ENCODE measurements at places on chromosomes 3 and 15.
A peak's percentile ranks its signal among the peaks of the same experiment; 100 is the strongest.

GRCh38 chr3:53938645-53939044, 47.0 kb upstream of the SELENOK start:
- peak; percentile 56 for DNase-seq

GRCh38 chr15:66783314-66783713, 81.3 kb downstream of the SMAD6 start:
- DNase-seq = no peak

- DNase-seq = no peak
Measured at GRCh38 chr3:153974614-153975013, 146.6 kb upstream of the ARHGEF26 start.

DNA sequence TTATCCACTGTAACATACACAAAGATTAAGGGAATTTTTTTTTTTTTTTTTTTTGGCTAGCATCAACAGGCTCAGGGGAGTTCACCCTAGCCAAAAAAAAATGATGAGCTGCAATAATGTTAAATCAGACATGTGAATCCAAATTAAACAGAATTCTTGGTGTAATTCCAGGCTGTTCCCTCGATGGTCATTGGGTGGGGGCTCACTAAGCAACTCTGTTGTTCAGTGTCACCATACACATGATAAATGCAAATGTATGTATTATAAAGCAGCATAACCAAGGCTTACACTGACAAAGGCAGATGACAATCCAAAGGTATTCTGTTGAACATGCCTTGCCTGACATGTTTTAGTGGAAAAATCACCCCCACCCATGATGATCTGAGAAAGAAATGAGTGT, 29.0 kb downstream of the IL1RAP start:
- DNase-seq = no peak

GRCh38 chr3:62149962-62150361, 223.4 kb downstream of the FEZF2 start:
- peak; percentile 59 for DNase-seq

- DNase-seq = no peak
Measured at GRCh38 chr3:88403319-88403718, 253.6 kb downstream of the C3orf38 start.

DNA sequence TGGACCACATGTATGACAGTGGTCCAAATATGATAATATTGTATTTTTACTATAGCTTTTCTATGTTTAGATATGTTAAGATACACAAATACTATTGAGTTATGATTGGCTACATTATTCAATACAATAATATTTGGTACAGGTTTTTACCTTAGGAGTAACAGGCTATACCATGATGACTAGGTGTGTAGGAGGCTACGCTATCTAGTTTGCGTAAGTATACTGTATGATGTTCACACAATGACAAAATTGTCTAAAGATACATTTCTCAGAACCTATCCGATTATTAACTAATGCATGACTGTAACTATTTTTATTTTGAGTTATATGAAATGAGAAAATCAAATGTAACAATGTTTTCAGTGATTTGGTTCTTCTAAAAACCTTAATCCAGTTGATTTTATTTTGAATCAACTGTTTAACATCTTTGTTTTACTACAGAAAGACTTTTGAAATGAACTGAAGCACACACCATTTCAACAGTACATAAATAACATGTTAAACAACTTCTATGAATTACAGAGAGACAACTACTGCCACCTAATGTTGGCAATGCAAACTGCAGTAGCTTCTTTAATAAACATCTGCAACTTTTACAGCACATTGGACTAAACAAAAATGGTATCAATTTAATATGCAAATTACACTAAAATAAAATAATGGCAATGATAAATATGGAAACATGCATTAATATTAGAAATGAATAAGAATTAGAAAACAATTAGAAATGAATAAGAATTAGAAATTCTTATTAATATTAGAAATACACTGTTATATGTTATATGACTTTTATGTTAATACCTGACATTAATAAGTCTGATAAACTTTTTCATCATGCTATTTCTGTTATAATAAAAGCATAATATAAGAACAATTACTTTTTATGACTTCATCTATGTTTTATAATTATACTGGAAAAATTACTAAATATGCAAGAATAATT, 255.7 kb downstream of the MBNL1 start:
- peak; percentile 66 for DNase-seq

GRCh38 chr15:64975390-64975789, 14.3 kb downstream of the SPG21 start:
- DNase-seq = peak; percentile 58

DNA sequence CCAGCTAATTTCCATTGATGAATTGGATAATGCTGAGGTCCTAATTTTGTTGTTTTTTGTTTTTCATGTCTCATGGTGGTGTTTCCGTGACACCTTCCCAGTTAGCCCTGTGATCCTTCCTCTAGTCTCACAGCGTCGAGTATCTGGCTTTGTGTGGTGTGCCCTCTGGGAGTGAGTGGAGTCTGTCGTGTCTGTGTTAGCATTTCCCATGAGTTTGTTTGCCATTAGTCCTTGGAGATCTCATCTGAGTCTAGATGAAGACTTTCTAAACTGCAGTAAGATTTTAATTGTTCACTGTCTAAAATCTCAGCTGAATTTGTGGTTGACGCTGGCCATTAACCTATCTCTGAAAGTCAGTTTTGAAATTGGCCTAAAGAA, 224.2 kb downstream of the ITPR1 start:
- no peak for DNase-seq

- peak; percentile 82 for DNase-seq
Measured at GRCh38 chr3:102037209-102037608, 187.9 kb downstream of the NFKBIZ start.

- peak; percentile 42 for DNase-seq
Measured at GRCh38 chr3:143901105-143901504, 52.8 kb upstream of the SLC9A9 start.

GRCh38 chr15:53197426-53197839, 407.3 kb upstream of the ONECUT1 start:
- peak; percentile 9 for DNase-seq

GRCh38 chr15:67782691-67782991, 42.7 kb upstream of the SKOR1 start:
- no peak for DNase-seq

GRCh38 chr3:48835650-48836366, 11.9 kb downstream of the PRKAR2A start:
- DNase-seq = peak; percentile 27

DNA sequence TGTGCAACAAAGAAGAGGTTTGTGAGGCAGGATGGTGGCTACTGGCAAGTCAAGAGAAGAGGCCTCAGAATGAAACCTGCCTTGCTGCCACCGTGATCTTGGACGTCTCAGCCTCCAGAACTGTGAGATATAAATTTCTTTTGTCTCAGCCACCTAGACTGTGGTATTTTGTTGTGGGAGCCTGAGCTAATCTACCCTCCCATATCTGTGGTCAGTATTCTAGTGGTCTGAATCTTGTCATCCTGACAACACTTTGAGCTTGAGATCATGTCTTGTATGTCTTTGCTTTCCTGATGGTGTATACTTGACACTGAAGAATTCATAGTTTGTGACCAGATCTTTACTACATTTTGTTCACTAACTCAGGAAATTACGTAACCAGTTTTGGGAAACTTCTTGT, 240.6 kb upstream of the GOLIM4 start:
- DNase-seq = no peak

DNA sequence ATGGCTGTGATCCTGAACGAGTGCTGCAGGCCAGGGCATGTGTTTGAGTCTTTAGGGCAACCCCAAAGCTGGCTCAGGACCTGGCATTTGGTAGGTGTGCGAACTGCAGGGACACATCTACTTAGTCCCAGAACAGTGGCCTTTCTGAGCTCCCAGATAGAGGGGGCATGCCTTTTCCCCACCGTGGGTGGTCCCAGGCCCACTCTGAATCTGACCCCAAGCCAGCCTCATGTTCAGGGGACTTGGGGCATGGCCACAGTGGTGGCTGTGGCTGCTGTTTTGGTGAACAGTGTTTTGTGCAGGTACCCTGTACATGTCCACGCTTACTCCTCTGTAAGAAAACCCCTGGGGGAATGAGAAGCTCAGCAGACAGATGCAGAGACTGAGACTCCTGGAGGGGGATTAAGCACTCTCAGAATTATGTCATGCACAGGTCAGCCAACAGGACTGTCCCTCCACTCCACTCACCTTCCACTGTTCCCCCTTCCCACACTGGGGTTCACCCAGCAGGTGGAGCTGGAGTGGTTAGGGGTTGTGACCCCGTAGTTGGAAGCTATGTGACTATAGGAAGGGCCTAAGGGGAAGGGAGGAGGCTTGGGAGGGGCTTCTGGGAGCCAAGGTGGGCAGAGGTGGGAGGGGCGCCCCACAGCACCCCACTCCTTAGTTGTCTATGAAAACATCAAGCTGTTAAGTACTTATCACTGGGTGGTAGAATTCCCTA, 16.4 kb downstream of the ESYT3 start:
- DNase-seq = no peak

GRCh38 chr3:150303768-150304167, 104.3 kb upstream of the TSC22D2 start:
- DNase-seq = no peak

DNA sequence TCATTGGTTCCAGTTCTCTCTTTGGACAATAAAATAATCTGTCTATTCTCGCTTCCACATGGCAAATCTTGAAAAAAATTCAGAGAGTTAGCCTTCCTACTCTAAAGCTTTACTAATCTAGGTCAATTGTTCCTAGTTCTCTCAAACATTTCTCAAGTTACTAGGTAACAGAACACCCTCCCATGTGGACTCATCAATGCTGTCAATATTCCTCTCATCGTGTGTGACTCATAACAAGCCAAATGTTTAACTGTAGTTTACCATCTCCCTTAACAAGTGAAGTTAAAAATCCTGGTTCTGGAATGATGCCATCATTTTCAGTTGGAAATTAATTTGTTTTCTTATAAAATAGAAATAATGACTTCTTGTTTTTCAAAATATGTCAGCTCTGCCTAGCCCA, 438.6 kb downstream of the ROBO1 start:
- no peak for DNase-seq

DNA sequence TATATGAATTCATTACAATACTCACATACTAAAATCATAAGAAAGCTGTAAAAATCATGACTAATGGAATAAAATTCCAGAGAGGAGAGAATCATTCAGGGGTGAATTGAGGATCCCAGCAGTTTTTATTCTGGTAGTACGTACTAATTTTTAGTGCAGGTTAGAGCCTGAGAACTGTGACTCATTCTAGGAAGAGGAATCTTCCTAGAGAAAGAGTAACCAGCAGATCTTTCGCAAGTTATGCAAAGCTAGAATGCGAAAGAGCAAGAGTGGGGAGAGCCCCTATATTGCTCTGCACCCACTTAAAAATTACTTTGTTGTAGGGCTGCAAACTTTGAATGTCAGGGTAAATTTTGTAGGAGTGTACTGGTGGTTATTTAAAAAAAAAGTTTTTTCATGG, 303.6 kb upstream of the ARPP21 start:
- DNase-seq = no peak

GRCh38 chr3:110506890-110507289, 564.7 kb upstream of the NECTIN3 start:
- no peak for DNase-seq

DNA sequence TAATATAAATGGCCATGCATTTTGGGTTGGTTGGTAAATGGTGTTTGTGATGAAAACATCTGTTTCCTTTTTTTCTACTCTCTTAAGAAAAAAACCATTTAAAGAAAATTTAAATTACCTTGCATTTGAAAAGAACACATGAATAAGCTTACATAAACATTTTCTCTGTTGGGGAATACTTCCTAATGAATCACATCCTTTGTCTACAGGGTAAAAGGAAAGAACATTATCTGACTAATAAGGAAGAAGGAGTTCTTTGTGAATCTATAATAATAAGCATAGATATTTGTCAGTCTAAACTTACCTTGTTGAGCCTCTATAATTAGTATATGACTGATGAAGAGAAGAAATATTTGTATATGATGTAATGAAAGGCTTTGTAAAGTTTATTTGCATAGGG, 254.1 kb upstream of the ZNF717 start:
- peak; percentile 14 for DNase-seq

DNA sequence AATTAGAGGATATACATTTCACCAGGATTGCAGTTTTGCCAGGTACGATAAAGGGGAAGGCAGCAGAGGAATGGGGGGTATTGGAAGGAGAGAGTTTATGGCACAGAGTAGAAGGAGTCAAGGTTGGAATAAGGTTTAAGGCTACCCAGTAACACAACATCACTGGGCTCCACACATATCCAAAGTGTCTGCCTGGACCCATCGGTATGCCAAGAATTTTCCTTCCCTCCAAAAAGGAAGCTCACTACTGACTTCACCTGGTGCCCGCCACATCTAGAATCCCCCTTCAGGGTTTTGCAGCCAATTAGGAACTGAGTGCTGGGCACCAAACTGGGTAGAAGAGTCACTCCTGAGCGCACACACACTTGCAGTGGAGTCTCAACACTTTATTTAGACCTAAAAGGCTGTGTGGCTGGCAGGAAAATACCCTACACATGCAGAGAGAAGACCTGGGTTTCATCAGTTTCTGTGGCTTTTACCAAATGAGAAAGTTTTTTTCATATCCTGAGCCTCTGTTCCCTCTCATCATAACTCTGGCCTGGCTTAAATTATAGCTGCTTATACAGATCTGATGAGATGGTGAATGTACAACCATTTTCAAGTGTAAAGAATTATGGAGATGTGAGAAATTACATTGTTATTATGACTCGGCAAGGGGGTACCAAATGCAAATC, 190.8 kb upstream of the LPP start:
- no peak for DNase-seq

DNA sequence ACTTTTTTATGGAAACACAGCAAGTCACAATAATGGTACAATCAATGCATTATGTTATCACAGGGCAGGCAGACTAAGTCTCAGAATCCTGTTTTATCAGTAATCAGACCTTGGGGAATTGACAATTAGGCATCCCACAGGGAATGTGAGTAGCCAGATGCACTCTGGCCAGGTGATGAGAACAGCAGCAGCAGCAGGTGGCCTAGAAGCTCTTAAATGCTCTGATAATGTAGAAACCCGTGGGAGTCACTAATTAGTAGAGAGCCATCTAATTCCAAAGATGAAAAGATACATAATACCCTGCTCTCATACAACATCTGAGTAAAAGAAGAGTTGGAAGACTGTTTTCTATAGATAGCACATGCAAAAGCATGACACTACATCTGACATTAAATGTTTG, 12.6 kb downstream of the CEP152 start:
- DNase-seq = no peak

DNA sequence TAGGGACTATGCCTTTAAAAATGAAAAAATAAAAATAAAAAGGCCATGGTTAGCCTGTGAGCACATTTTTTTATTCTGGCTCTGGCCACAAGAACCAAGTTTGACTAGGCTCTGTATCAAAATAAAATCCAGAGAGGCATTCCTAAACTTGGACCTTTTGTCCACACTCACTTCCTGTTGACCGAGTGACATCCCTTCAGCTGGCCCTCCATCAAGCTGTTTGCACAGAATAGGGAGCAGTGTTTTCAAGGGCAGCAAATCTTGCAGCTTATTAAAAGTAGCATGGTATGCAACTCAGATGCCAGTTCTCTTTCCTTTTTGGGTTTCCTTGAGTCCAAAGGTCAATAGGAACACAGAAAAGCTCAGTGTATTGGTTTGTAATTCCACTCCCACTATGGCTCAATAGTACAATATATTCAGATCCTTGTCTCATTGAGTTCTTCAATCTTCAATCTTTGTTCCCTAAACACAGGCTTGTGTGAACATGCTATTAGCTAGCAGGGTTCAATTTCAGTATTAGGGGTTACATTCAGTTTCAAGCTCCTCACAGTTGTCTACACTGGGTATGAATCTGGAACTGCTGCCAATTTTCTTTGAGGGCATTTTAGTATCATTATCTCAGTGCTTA, 244.5 kb downstream of the RBMS3 start:
- DNase-seq = peak; percentile 80
